Activated CD4-positive, alpha-beta T cell treated with anti-CD3 and anti-CD28 coated beads, Interleukin-2, amount 50 U/mL, for 4 hours (primary cell): ENCODE measurements at places on chromosomes 6 and 20.
A peak's percentile ranks its signal among the peaks of the same experiment; 100 is the strongest.

GRCh38 chr6:5078121-5078669, 6.9 kb upstream of the PPP1R3G start:
- DNase-seq: no peak

- no peak for DNase-seq
These were observed 10.9 kb upstream of the ATRN start for GRCh38 chr20:3459881-3460307.

- DNase-seq: no peak
These were observed 29.5 kb upstream of the ARID1B start for GRCh38 chr6:156747715-156748114.

DNA sequence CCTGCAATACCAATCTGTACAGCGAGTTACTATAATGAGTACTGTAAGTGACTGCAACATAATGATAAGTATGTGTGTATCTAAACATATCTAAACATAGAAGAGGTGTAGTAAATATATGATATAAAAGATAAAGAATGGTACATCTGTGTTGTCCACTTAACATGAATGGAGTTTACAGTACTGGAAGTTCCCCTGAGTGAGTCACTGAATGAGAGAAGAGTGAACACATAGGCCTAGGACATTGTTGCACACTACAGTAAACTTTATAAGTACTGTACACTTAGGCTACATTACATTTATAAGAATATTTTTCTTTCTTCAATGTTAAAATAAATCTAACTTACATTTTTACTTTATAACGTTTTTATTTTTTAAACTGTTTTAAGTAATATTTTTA, 380.4 kb downstream of the MMUT start:
- no peak for DNase-seq

GRCh38 chr6:70166088-70166958, 136.6 kb downstream of the COL9A1 start:
- DNase-seq: peak; percentile 1

DNA sequence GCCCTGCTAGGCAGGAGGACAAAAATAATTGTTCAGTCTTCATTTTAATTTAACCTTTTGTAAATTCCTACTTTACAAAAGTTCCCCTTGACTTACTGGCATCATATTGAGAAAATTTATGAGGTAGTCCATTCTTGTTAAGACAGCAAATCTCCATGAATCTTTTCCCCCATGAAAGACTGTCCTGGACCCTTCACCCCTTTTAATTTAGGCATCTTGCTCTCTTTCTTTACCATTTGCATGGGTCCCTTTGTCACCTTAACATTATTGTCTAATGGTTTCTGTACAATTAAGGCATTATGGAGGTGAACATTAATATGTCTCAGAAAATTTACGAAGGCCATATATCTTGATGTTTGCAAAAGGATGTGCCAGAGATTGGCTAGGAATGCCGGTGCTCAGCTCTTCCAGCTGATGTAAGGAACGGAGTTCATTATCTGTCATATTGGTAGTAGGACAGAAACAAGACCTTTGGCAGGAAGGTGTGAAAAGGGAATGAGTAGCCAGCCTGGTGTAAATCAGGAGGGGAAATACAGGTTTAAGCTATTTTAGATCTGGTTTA, 382.8 kb upstream of the TSHZ2 start:
- DNase-seq: no peak

DNA sequence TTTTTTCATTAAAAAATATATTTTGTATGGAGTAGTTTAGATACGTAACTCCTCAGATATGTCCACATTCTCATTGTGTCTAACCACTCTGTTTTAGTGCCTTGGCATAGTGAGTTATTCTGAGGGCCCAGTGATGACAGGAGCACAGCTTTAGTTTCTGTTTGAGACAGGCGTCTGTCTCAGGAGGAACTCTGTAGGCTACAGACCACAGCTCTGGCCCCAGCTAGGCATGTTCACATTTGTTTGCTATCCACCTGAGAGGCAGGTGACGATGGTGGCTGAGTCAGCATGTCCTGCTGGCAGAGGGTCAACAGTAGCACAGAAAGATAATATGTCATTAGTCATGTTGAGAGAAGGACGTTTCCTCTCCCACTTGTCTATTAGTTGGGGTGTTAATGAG, 16.3 kb downstream of the LRRC1 start:
- DNase-seq: no peak

DNA sequence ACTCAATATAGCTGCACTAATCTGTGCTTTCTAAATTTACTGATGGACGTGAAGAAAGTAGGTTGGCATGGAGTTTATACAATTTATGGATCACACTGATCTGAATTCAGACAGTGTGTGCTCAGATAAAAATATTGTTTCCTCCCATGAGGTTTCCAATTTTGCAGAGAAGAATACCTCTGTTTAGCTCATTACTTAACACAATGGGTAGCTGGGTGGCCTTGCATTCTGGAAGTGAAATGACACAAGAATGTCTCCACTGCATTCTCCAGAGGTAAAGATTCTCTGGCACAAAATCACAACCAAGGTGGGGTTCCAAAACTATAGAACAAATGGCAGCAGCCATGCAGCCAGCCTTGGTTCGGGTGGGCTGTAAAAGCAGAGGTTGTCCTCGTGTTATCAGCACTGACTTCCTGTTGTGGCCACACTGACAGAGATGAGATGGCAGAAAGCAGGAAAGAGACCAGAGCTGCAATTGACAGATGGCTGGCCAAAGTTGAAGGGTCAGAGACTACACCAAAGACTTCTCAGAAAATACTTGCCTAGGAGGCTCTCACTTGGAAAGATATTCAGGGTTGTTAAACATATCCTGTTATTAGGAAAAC, 50.2 kb downstream of the HDAC2 start:
- no peak for DNase-seq

GRCh38 chr6:157603314-157603940, 219.6 kb upstream of the SNX9 start:
- no peak for DNase-seq

DNA sequence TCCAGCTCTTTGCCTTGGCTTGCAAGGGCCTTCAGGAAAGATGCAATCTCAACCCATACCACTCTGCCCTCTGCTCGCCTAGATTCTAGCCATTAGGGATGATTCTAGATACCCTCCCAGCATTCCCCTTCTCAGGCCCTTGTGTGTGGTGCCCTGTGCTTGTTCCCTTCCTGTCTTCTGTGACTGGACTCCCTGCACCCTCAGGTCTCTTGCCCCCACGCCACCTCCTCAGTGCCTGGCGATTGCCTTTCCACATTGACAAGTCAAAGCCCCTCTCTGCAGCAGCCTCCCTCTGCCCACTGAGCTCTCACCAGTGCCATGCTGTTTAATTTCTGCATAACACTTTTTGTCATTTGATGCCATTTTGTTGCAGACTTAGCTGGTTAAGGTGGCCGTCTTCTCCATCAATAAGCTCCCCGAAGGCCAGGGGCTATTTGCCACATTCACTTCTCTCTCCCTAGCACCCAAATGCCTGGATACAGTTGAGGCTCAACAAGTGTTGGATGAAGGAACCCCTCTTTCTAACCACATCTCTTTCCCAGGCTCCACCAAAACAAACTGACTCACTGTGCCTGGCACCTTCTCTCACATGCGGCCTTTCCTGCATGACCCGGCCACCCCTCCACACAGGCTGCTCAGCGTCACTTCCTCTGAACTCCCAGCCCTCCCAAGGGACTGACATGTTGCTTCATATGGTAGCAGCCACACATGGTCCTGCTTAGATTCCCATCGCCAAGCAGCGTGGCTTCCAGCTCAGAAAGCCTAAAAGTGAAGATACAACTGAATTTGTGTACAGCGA, 4.6 kb upstream of the TXNDC5 start:
- DNase-seq: no peak

DNA sequence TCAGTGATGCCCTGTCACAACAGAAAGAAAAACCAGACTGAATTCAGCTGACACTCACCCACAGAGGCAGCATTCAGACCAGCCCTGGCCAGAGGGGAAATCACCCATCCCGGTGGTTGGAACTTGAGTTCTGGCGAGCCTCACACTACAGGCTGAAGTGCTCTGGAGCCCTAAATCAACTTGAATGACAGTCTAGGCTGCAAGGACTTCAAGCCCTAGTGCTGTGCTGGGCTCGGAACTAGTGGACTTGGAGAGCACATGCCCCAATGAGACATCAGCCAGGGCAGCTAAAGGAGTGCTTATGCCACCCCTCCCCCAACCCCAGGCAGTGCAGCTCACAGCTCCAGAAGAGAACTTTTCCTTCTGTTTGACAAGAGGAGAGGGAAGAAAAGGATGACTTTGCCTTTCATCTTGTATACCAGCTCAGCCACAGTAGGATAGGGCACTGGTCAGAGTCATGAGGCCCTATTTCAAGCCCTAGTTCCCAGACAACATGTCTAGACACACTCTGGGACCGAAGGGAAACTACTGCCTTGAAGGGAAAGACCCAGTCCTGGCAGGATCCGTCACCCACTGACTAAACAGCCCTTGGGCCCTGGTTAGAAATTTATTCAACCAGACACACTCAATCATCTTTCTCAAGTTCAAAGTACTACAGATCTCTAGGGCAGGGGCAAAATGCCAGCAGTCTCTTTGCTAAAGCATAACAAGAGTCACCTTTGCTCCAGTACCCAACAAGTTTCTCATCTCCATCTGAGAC, 43.2 kb upstream of the PNRC1 start:
- no peak for DNase-seq

DNA sequence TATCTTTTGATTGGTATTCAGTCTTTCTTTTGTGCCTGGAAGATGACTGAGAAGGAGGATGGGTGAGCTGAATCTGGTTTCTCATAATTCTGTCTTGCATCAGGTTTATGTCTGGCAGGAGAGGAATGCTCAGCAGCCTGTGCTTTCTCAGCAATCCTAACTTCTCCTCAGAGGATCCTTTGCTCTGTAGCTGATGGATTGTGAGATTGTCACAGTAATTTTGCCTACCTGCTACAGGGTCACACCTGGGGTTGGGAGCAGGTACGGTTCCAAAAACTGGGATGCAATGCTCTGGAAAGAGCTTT, 2.1 kb upstream of the HS3ST5 start:
- DNase-seq: no peak

DNA sequence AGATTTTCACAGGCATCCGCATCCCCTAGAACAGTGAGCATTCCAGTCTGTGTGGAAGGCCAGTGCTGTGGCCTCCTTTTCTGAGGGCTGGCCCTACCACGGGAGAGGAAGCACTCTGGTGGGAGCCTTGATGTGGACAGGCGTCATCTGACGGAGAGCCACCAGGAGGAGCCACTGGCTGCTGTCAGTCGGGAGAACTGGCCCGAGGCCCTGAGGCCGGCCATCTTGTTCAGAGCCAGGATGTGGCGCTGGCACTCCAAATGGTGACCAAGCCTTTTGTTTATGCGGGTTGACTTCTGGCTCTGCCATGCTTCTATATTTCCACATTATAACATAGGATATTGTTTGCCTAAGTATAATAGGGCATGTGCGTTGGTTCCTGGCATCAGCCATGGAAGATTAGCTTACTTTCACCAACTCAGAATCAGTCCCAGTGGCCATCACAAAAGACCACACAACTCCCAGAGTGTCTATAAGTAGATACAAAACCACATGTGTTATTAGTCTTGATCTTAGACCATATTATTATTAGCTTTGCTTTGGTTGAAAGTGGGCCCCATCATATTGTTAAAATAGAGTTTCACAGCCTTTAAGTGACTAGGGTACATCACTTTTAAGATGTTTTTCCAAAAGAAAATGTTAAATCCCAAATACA, 273.9 kb upstream of the TAB2 start:
- no peak for DNase-seq

DNA sequence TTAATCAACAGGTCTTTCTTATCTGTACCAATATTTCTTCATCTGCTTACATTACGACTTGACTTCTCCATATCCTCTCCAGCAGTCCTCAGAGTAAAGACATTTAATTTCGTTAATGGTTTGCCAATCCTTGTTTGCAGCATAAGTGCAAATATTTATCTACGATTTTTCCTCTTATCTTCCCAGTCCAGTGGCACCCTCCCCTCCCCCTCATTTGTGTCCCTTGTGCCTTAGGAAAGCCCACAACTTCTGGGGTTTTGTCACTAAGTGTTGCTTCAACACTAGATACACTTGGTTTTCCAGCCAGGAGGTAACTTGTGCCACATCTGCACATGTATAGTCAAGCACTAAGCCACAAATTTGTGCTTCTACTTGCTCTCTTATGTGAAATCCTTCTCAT, 327.2 kb downstream of the CBLN4 start:
- no peak for DNase-seq

DNA sequence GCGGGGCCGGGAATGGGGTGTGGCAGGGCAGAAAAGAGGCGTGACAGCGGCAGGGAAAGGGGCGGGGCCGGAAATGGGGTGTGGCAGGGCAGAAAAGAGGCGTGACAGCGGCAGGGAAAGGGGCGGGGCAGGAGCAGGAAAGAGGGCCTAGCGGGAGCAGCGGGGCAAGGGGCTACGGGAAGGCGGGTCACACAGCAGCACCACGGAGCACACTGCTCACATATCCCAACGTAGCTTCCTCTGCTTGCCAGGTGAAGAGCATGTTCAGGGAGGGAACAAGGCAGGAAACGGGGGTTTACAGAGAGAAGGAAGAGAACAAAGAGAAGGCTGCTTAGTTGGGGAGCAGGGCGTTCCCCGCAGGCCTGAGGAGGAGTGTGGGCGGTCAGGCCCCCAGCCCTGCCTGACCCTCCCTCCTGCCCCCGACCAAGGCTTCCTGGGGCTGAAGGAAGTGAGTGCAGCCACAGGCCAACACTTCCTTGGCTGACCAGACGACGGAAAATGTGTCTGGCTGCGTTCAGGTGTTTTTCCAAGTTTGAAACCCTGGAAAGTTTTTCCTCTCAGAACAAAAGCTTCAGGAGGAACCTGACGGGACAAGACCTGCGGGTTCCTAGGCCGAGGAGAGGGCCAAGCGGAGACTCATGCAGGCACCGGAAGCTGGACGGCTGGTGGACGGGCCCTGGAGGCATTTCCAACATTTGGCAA, 13.8 kb downstream of the UCKL1 start:
- DNase-seq: no peak

DNA sequence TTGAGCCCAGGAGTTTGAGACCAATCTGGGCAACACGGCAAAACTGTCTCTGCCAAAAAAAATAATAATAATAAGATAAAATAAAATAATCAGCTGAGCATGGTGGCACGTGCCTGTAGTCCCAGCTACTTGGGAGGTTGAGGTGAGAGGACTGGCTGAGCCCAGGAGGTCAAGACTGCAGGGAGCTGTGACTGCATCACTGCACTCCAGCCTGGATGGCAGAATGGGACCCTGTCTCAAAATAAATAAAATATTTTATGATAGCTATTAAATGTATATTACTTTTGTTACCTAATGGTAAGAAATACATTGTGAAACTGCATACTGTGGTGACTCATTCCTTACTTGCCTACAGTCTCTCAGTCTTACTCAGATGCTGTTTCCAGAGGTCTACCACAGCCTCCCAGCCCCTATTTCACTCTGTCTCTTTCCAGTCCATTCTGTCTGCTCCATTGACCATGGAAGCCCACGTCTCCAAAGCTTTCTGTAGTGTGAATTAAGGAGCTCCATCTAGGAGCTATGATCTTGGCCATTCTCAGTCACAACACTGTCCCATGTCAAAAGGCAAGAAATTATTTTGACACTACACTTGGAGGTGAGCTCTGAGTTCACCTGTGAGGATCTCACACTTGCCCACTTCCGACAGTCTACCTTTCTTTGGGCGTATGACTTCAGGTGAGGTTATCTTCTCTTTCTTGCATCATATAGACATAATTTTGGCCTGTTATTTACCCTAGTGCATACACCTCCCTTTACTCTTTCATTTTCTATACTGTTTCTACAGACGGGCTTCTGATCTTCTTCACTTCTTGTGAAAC, 22.4 kb upstream of the SNX9 start:
- peak; percentile 12 for DNase-seq
